ENCODE measurements at places on chromosomes 6 and 20.

DNA sequence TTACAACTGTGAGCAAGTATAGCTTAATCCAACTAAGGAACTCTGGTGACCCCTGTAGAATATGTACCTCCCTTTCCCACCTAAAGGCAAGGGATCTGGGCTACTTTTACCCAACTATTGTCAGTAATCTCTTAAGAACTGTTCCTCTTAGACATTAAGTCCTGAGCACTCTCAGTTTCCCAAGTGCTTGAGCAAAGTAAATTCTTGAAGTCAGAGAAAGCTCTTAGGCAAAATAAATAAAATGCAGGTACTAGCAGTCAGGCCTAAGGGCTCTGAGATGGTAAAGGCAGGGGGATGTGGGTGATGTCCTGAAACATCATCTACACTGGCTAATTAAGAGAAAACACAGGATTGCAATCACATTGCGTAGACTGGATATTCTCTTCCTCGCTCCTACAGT lies 446.4 kb upstream of the FLRT3 start:
- DNase-seq, result no peak

DNA sequence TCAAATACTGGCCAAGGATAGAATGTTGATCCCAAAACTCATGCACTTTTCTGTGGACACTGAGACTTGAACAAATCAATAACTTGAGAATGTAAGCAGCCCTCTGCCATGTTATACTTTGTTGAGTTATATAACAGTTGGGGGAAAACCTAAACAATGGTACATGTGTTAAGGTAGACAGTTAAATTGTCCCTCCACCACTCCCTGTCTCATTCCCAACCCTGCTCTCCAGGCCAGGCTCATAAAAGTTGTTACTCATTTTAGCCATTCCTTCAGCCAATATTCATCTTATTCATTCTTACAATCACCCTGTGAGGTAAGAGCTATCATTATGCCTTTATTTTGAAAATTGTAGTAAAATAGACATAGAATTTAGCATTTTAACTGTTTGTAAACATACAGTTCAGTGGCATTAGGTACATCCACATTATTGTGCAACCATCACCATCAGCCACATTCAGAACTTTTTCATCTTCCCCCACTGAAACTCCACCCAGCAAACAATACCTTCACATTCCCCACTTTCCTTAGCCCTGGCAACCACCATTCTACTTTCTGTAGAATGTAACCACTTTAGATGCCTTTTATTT lies 38.2 kb upstream of the IER3 start:
- DNase-seq, result peak; percentile 62

GRCh38 chr6:77979204-77979603 lies 326.4 kb downstream of the MEI4 start:
- DNase-seq, result no peak

DNA sequence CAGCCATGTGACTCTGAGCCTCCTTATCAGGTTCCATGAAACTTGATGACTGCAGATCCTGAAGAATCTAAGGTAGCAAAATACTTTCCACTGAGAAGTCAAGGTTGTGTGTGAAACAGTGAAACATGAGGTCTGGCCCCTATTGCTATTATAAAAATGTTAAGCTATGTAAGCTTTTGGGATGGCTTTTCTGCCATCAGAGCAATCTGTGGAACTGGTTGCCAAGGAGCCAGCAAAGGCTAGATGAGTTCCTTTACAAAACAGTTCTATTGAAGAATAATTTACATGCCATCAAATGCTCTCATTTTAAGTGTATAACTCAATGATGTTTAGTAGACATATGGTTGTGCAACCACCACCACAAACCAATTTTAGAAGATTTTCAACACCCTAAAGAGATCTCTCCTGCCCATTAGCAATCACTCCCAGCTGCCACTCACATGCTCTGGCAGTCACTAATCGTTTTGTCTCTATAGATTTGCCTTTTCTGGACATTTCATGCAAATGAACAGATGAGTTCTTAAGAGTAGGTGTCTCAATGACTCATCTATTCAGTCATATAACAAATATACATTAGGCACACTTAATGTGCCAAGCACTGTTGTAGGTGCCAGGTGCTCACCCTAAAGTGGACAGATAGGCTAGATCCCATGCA lies 19.9 kb upstream of the MEP1A start:
- DNase-seq, result no peak

GRCh38 chr6:40933864-40934263 lies 105.2 kb downstream of the UNC5CL start:
- DNase-seq, result peak; percentile 50

DNA sequence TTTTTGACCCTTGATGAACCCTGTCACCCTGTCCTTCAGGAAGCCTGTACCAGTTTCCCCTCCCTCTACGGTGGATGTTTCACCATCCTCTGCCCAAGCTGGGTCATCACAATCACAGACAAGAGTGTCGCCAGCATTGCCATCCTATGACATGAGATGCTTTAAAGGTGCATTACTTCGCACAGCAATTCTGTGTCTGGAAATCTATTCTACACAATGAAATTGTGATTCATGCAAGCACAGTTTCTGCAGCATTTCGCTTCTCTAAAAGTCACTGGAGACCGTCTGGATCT lies 2.5 kb upstream of the ULBP2 start:
- no peak for DNase-seq

DNA sequence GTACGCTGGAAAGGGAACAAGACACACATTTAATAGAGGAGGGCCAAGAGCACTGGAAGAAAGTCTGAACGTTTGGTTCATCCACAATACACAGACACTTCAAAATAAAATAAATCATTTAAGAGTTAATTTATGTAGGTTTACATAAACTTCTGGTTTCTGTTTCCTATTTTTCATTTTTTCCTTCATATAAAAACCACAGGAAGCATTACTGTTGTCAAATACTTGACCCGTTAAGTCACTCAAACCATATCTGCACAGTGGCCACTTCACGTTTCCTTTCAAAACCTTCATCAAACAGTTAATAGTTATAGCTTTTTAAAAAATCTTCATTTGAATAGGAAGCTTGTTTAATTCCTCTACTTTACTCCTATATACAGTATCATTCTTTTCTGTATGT lies 257.6 kb upstream of the THEMIS start:
- DNase-seq, result no peak

DNA sequence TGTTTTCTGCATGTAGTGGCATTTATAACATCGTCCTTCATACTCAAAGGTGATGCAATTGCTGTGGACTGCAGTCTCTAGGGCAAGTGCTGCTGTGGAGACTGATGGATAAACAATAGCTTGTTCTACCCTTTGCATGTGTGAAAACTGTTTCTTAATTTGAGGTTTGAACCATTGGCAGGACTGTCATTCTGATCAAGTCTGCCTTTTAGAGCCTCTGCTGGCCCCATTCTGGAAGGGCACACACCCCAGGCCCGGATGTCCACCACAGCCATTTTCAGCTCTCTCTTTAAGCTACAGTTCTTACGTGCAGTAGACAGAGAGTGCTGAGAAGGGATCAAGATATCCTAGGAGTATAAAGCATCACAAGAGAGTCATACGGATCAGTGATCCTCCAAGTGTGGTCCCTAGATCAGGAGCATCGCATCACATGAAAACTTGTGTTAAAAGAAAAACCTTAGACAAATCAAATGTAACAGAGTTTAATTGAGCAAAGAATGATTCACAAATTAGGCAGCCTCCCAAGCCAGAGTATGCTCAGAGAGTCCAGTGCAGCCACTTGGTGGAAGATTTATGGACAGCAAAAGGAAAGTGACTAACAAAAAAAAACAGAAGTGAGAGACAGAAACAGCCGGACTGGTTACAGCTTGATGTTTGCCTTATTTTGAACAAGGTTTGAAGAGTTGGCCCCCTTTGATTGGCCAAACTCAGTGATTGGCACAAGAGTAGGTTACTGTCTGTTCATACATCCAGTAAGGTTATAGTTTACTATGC lies 52.0 kb downstream of the FRK start:
- DNase-seq, result peak; percentile 86

DNA sequence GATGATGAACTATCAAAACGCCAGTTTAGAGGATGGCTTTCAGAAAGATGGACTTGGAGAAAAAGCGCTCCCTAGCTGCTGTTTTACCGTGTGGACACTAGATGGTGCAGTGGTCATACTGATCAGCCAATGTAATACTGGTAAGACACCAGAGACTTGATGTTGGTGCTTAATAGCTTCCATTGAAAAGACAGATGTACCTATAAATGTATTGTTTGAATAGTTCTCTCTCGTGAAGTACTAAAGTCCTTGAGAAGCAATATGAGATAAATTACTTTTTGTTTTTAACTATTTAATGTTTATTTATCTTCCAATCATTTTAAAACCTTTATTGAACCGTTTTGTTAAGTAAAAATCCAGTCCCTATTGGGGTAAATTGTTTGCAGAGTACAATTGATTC lies 63.9 kb upstream of the FUCA2 start:
- DNase-seq, result peak; percentile 73

- DNase-seq, result peak; percentile 26
Observed at GRCh38 chr6:34352305-34352937, 40.0 kb downstream of the NUDT3 start.
